Thoracic aorta (tissue), 2 donors: ENCODE measurements at places on chromosomes 2 and 18.

GRCh38 chr2:42060718-42061619 lies 13.1 kb downstream of the PKDCC start:
- DNase-seq: no peak

GRCh38 chr2:241950413-241951315 lies 81.1 kb downstream of the RTP5 start:
- no peak for DNase-seq

- peak; percentile 72 for DNase-seq
Observed at GRCh38 chr18:44826418-44827259, 146.0 kb downstream of the SETBP1 start.

GRCh38 chr18:4060427-4061281 lies 394.5 kb downstream of the DLGAP1 start:
- DNase-seq: no peak

- DNase-seq: no peak
Observed at GRCh38 chr18:34411952-34412351, 187.2 kb upstream of the NOL4 start.

DNA sequence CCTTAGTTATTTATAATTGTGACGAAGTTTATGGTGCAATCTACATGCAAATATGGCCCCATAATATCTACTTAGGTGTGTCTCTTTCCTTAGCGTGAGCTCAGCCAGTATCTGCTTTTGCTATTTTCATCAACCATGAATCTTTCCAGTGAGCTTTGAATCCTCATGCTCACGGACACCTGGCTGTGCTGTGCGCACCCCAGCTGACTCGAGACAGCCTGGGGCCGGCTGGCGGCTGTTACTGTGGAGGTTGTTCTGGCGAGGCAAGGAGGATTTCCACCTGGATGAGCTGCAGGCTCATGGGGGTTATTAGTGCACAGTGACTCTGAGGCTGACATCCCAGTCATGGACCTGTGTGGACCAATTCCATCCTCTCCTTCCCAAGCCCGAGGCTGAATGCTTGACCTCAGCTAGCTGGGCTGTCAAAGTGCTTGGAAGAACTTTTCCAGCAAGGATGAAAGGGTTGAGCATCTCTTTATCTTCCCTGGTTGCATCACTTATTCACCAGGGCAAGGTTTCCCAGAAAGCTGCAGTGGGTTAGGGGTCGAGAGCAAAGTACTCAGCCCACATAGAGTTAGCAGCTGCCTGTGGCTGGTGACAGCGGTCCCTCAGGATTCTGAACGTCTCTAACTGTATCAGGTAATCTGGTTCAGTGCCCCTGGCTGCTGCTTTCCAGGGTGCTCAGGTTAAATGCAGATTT lies 141.7 kb downstream of the ARL4C start:
- DNase-seq: no peak
